ENCODE measurements at places on chromosomes 4 and X. TPM values are rescaled to one million over a fixed set of nuclear protein-coding genes. Genes with fewer than 3 reads are reported as not detected.

Gene RNF150
- 12.4 TPM for polyA plus RNA-seq

Gene WFS1
- polyA plus RNA-seq, result 16.3 TPM

Gene ADAMTS3
- polyA plus RNA-seq, result 0.13 TPM

Gene HTT
- 12.2 TPM for polyA plus RNA-seq

Gene TACC3
- 7.1 TPM for polyA plus RNA-seq

Gene SLC39A8
- polyA plus RNA-seq, result 23.8 TPM

Gene PDCL2
- not detected for polyA plus RNA-seq

Gene NALF2
- 0.09 TPM for polyA plus RNA-seq

Gene SOWAHD
- polyA plus RNA-seq, result 0.23 TPM

Gene SATL1
- not detected for polyA plus RNA-seq

Gene MAGEE1
- polyA plus RNA-seq, result 1.8 TPM

Gene HOPX
- 5.6 TPM for polyA plus RNA-seq

Gene GTPBP6
- polyA plus RNA-seq, result 53.2 TPM

Gene SH2D1A
- polyA plus RNA-seq, result 0.11 TPM

Gene P2RY4
- polyA plus RNA-seq, result 0.10 TPM

Gene PHKA1
- 2.8 TPM for polyA plus RNA-seq

Gene PAGE5
- polyA plus RNA-seq, result not detected

Gene DCAF12L2
- polyA plus RNA-seq, result 0.04 TPM

Gene TMEM154
- polyA plus RNA-seq, result 0.98 TPM

Gene TCEAL1
- 70.2 TPM for polyA plus RNA-seq

Gene MAP3K15
- polyA plus RNA-seq, result 0.22 TPM

Gene ABLIM2
- 4.6 TPM for polyA plus RNA-seq

Gene PGAM4
- not detected for polyA plus RNA-seq

Gene IL9R
- 0.07 TPM for polyA plus RNA-seq

Gene SLC6A14
- 0.01 TPM for polyA plus RNA-seq

Gene GPC3
- 5.0 TPM for polyA plus RNA-seq

Gene GPRASP3
- polyA plus RNA-seq, result 1.1 TPM

Gene SFRP2
- 1.3 TPM for polyA plus RNA-seq

Gene IL1RAPL1
- polyA plus RNA-seq, result not detected

Gene AGTR2
- polyA plus RNA-seq, result 0.03 TPM

All from adipose tissue (tissue), 3 donors.